SK-N-SH (cell line): ENCODE measurements at places on chromosomes 12 and 14.

DNA sequence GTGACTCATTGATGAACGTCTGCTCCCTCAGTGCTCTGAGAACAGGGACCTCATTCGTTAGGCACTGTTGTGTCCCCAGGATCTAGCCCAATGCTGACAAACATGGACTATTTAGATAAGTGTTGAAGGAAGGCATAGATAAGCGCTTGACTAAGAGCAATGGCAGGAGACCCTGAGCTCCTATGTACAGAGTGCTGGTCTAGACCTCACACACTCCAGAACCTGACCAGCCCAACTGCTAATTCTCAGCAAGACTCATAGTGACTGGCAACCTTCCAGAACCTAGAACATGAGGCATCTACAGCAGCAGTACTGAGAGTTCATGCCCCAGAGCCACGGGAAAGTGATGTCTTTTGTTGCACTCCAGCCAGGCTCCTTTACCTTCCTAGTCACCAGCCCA, 69.2 kb downstream of the CRACR2A start:
- no peak for DNase-seq

DNA sequence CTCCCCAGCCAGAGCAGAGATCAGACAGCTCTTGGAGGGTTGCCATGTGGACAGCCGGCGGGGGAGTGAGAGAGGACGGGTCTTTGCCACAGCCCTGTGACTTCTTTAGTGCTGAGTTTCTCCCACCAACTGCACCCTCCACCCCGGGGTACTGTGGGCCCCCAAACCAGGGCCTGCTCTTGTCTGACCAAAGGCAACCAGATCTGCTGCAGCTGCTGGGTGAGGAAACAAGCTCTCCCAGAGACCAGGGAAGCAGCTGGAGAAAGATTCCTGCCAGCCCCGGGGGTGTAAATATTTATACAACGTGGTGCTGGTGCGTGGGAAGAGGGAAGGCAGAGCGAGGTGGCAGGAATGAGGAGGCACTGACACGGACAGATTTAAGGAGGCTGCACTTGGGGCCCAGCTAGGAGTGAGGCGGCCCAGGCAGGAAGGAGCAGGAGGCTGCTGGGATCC, 14.3 kb upstream of the ZFP36L1 start:
- peak; percentile 71 for DNase-seq

DNA sequence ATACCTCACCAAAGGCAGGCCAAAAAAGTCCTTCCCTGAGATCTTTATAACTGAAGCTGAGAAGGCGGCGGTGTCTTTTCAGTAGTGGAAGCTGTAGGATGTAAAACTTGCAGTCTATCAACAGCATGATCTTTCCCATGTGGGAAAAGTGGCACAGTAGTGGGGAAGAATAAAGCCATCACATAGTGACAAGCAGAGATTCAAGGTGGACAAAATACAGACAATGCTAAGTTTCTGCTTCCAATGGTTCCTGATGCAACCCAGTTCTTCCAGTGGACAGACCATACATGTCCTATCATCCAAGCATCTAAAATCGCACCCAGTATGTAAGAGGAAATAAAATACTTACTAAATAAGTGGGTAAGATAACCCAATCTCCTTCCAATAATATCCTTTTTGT, 4.1 kb downstream of the RPS6KA5 start:
- DNase-seq = no peak

DNA sequence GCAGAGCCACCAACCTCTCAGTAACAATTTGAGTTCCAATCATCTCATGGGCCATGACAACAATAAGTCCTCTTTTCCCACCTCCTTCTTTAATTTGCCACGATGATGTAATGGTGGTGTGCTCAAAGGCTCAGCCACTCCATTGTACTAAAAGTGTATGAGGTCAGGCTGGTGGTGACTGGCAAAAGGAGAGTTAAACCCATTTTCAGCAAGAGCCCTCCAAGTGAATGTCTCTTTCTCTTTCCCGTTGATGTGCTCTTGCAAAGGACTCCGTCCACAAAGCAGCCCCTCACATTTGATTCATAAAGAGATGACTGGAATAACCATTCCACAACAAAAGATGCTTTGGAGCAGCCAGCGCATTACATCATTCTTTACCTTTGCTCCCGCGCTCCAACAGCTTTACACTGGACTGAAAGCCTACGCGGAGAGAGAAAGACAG, 41.6 kb downstream of the DUSP16 start:
- no peak for DNase-seq

GRCh38 chr12:89567691-89568239, 41.9 kb upstream of the POC1B start:
- DNase-seq = no peak

- no peak for DNase-seq
Measured at GRCh38 chr12:107560165-107560898, 125.3 kb upstream of the PWP1 start.

DNA sequence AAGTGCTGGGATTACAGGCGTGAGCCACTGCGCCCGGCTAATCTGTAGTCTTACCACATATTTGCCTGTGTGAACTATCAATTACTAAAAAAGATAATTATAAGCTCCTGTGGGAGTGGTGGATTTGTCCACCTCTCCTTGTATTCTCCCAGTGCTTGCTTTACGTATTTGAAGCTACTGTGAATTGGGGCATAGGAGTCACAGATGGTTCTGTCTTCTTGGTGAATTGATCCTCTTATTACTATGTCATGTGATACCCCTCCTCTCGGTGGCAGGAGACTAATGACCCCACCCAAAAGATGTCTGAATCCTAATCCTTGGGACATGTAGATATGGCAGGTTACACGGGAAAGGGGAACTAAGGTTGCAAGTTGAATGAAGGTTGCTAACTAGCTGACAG, 11.8 kb downstream of the GPR132 start:
- no peak for DNase-seq

GRCh38 chr14:36950812-36951211, 221.6 kb downstream of the SLC25A21 start:
- no peak for DNase-seq

DNA sequence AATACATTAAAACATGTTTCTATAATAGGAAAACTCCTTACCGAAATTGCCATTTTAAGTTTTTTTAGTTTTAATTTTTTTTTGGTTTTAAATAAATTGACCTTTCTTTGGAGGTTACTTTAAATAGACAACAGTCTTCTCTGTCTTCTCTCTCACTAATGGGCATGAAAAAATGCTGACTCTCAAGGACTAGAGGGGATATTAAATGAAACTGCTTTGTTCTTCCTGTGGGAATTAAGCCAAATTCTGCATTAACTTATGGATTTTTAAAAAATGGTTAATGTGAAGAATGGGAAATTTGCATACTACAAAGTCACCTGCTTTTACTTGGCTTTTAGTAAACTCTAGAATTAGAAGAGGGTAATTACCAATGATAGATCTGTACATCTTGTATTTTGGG, 378.9 kb downstream of the TMTC2 start:
- DNase-seq = no peak

DNA sequence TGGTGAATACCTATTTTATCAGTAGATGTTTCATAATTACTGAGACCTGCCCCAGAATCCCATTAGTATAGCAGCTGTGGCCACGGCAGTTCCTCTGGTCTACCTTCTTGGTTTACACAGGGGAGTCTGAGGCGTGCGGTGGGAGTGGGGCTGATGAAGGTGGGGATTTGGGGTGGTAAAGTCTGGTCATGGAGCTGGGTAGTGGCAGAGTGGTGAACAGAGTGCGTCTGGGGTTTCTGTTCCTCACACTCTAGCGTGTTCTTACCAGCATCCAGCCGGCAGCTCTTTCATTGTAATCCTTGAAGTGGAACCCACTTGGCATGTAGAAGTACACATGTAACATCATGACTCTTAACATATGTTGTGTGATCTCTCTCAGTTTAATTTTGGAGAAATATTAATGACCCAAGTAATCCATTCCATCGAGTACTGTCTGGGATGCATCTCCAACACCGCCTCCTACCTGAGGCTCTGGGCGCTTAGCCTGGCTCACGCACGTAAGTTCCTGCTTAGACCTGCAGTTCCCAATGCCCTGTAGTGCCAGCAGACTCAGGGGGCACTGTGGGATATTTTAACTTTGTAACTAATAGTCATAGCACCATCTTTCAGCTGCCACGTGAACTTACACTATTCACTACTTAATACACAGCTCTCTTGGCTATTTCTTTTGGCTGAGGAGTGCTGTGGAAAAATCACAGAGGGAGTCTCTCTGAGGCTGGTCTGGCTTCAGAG, 7.9 kb upstream of the DNAH10 start:
- DNase-seq = no peak

- no peak for DNase-seq
Measured at GRCh38 chr12:25715102-25715501, 162.0 kb upstream of the LMNTD1 start.

- DNase-seq = no peak
Measured at GRCh38 chr12:53676656-53677015, 753 bp upstream of the ATP5MC2 start.

DNA sequence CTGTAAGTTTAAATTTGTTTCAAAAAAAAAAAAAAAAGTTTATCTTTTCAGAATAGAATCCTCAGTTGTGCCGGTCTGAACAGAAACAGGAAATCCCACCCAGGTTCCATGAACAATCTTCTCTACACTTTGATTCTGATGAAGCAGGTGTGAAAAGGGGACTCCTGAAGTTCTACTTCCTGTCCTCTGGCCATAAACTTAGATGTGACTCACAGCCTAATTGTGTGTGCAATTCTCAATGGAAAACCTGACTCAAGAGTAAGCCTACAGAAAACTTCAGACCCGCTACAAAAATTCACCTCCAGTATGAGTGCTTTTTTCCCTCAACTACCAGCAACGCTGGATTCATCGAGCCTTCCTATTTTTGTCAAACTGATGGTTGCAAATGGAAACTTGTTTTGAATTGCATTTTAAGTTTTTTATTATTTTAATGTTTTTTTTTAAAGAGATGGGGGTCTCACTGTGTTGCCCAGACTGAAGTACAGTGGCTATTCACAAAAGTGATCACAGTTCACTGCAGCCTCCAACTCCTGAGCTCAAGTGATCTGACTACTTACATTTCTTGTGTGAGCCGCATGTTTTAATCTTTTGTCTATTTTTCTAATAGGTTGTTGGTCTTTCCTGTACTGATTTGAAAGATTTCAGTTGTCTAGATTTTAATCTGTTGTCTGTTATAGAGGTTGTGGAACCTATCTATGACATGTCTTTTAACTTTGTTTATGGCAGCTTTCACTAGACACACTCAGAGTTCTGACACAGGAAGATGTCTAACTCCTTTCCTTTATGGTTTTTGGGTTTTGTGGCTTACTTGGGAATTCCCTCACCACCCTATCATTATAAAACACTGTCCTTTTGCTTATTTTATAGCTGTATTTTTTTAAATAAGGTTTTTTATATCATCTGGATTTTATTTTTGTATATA, 37.6 kb downstream of the ATG14 start:
- DNase-seq = no peak

DNA sequence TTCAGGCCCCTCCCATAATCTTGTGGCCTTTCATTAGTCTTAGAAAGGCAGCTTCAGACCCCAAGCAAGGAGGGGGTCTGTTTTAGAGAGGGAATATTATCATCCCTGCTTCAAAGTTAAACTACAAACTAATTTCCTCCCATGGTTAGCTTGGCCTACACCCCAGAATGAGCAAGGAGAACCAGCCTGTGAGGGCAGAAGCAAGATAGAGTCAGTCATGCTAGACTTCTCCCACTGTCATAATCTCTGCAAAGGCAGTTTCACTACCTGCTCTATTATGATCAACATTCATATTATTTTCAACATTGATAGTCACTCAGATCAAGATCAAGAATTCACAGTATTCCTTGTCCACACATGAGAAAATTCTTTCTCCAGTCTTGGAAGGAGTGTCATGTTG, 105.1 kb downstream of the GXYLT1 start:
- DNase-seq = no peak

- DNase-seq = no peak
Measured at GRCh38 chr14:98198385-98198784, 1073.6 kb downstream of the BCL11B start.

DNA sequence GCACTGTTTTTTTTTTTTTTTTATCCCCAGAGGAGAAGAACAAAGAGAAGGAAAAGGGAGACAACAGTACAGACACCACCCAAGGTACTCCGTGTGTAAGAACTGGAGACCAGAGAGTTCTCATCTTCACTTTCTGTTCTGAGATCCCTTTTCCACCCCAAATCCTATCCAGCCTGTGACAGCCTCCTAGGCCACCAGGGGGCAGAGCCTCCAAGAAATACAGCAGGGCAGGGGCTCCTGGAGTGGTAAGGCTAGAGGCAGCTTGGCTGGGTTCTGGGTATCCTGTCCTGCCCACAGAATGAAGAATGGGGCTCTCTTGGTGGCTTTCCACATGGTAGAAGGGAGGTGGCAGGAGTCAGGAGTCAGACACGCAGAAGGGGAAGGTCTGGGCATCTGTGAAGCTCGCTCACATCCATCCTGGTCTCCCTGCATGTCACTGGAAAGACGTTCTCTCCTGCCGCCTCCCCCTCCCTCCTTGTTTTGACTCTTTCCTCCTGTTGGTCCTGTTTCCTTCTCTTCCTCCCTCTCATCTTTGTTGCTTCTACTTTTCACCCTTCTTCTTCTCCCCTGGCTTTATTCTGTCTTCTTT, 12.0 kb downstream of the CLSTN3 start:
- DNase-seq = peak; percentile 66

GRCh38 chr12:12922191-12922616, 29.8 kb downstream of the GPRC5D start:
- DNase-seq = no peak

GRCh38 chr14:104023325-104024055, 62.0 kb upstream of the ASPG start:
- DNase-seq = no peak

DNA sequence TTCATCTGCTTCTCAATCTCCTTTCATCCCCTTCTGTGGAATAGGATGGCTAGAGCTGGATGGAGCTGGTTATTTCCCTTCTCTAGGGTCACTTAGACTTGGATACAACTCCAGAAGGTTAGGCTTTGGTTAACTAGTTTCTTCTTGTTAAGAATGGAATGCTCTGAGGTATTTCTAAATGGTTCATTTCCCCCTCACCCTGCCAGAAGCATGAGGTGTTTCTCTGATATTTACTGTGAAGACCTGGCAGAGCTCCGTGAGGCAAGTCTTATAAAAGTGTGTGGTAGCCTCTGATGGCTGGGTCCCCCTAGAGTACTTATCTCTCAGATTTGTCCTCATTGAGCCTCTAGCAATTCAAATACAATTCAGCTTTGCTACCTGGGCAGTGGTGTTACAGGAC, 207.9 kb downstream of the SLC16A7 start:
- no peak for DNase-seq

DNA sequence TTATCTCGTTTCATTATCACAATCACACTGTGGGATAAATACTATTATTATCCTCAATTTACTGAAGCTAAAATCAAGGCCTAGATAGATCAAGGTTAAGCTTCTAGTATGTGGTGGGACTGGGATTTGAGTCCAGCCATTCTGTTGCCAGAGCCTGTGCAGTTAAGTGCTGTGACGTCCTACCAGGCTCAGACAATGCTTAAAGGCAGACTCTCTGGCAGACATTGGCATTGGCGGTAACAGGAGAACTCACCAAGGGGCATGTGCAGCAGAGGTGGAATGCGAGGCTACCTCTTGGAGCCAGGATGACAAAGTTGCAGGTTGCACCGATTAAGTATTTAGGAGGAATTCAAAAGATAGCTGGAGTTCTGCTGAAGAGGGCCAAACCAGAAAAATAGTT, 155.6 kb upstream of the IFNG-AS1 start:
- no peak for DNase-seq
